ENCODE measurements at places on chromosomes 12 and 14. TPM values are rescaled to one million over a fixed set of nuclear protein-coding genes. Genes with fewer than 3 reads are reported as not detected.

- no peaks in the 10 kb centered on the region for H3K4me1 ChIP-seq
- no peak overlapping the region for H3K27ac ChIP-seq
- H3K4me3 ChIP-seq = no peak overlapping the region
- no peaks in the 10 kb centered on the region for H3K36me3 ChIP-seq
- peaks cover 15% of the 10 kb centered on the region for H3K27me3 ChIP-seq
These were observed 91.8 kb downstream of the ESRRB start for GRCh38 chr14:76467711-76468155.

GRCh38 chr12:33267641-33268040 lies 172.0 kb downstream of the SYT10 start:
- H3K4me1 ChIP-seq = no peaks in the 10 kb centered on the region
- no peaks in the 10 kb centered on the region for H3K27me3 ChIP-seq
- no peaks in the 10 kb centered on the region for H3K36me3 ChIP-seq
- no peak overlapping the region for H3K4me3 ChIP-seq

GRCh38 chr14:75437201-75438143 lies 9.7 kb downstream of the JDP2 start:
- H3K4me1 ChIP-seq = peaks cover 16% of the 10 kb centered on the region
- H3K27me3 ChIP-seq = peaks cover 7% of the 10 kb centered on the region
- DNase-seq = no peak
- H3K36me3 ChIP-seq = no peaks in the 10 kb centered on the region
- H3K27ac ChIP-seq = no peak overlapping the region
- H3K4me3 ChIP-seq = no peak overlapping the region

DNA sequence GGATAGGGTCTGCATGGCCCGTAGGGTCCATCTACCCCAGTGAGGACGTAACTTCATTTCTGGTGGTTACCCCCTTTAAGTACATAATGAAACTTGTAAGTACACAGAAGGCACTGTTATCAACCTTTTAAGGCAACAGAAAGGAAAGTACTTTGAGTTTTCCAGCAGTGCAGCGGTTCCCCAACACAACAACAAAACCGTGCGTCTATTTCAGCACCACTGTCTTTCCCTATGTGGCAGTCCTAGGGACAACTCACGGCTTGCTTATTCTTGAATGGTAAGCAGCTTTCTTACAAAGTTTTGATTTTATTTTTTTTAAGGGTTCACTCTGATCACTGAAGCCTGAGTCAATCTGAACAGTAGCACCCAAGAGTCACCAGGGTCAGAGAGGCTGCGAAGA lies 46.3 kb downstream of the FOXN3 start:
- no peak for DNase-seq
- no peak overlapping the region for H3K4me3 ChIP-seq
- peaks cover 29% of the 10 kb centered on the region for H3K36me3 ChIP-seq

- H3K4me3 ChIP-seq = no peak overlapping the region
- no peaks in the 10 kb centered on the region for H3K4me1 ChIP-seq
- H3K27me3 ChIP-seq = no peaks in the 10 kb centered on the region
- H3K27ac ChIP-seq = no peak overlapping the region
These were observed 574.8 kb downstream of the FLRT2 start for GRCh38 chr14:86104691-86105265.

GRCh38 chr14:58639842-58640484 lies 2.2 kb downstream of the DACT1 start:
- no peak overlapping the region for H3K27ac ChIP-seq
- DNase-seq = no peak
- peak overlapping the region; percentile 8 for H3K4me3 ChIP-seq
- no peaks in the 10 kb centered on the region for H3K36me3 ChIP-seq

DNA sequence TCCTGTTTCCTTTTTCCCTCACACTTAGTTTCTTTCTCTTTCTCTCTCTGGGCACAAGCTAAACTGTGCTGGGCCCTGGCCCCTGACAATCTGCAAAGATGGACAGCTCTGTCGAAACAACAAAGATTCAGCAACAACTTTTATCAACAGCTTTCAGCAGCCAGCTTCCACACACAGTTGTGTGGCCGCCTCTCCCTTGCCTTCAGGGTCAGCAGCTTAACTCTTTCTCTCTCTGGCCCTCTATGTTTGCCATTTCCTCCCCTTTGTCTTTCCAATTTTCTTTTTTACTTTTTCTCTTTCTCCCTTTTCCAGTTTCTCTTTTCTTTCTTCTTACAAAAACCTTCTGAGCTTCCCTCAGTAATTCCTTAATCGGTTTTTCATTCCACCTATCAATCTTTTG lies 43.3 kb downstream of the IQSEC3 start:
- H3K4me1 ChIP-seq = peaks cover 9% of the 10 kb centered on the region
- H3K4me3 ChIP-seq = no peak overlapping the region
- no peaks in the 10 kb centered on the region for H3K36me3 ChIP-seq
- no peak for DNase-seq

DNA sequence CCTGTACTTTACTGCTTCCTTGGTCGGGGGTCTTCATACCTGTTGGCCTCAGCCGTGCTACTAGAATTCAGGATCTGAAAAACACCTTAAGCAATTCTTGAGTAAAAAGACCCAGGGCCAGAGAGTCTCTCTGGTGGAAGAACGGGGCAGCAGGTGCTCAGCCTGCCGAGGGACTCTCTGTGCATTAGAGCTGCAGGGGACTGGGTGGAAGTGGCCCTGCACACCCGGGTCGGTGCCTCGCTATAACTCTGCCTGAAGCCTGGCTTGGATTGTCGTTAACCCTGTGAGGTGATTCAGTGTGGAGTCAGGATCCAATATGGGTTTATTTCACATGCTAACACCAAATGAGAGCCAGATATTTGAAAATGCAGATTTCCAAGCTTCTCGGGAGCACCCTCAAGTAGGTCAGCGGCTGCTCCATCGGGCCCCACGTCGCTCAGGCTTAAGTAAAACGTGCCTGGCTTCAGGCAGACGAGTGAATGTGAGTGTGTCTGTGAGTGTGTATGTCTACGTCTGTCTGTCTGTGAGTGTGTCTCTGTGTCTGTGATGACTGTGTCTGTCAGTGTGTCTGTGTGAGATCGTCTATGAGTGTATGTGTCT lies 35.1 kb upstream of the C14orf180 start:
- H3K27me3 ChIP-seq = peaks cover 22% of the 10 kb centered on the region
- no peak for DNase-seq
- no peaks in the 10 kb centered on the region for H3K36me3 ChIP-seq

GRCh38 chr14:50544911-50545310 lies 12.5 kb upstream of the MAP4K5 start:
- H3K4me3 ChIP-seq = no peak overlapping the region
- H3K4me1 ChIP-seq = peaks cover 11% of the 10 kb centered on the region
- no peak for DNase-seq
- H3K36me3 ChIP-seq = no peaks in the 10 kb centered on the region
- peaks cover 7% of the 10 kb centered on the region for H3K27me3 ChIP-seq
- H3K27ac ChIP-seq = no peak overlapping the region

DNA sequence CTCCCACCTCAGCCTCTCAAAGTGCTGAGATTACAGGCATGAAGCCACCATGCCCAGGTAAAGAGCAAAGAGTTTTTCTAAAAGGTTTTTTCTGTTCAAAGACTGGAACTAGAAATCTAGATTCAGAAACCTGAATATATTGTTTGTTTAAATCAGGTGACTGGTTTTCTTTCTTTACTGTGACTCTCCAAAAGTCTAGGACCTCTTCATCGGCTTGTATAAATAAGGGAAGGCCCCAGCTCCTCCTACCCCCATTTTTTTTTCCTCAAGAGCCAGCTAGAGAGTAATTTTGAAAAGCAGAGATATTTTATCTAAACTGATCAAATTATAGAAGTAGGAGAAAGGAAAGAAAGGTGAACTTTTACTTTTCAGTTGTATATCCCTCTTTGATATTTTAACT lies 48.0 kb downstream of the TMEM116 start:
- H3K36me3 ChIP-seq = peaks cover 44% of the 10 kb centered on the region
- no peak overlapping the region for H3K4me3 ChIP-seq
- peaks cover 7% of the 10 kb centered on the region for H3K4me1 ChIP-seq
- H3K27ac ChIP-seq = no peak overlapping the region
- no peak for DNase-seq

DNA sequence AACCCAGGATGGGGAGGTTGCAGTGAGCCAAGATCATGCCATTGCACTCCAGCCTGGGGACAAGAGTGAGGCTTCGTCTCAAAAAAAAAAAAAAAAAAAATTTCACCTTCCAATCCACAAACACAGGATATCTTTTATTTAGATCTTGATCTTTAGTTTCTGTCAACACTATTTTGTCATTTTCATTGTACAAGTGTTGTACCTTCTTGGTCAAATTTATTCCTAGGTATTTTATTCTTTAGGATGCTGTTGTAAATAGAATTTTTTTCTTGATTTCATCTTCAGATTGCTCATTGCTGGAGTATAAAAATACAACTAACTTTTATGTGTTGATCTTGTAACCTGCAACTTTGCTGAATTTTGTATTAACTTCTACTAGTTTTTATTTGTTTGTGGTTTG lies 60.8 kb downstream of the ARHGAP5 start:
- H3K36me3 ChIP-seq = peaks cover 56% of the 10 kb centered on the region
- H3K27me3 ChIP-seq = no peaks in the 10 kb centered on the region
- DNase-seq = no peak
- H3K27ac ChIP-seq = no peak overlapping the region
- H3K4me3 ChIP-seq = no peak overlapping the region
- H3K4me1 ChIP-seq = no peaks in the 10 kb centered on the region

GRCh38 chr12:121388421-121388981 lies 11.4 kb upstream of the RNF34 start:
- DNase-seq = peak; percentile 42
- H3K27ac ChIP-seq = peak overlapping the region; percentile 1
- H3K4me1 ChIP-seq = peaks cover 22% of the 10 kb centered on the region

GRCh38 chr12:1793426-1794210 lies 26.7 kb upstream of the LRTM2 start:
- no peaks in the 10 kb centered on the region for H3K27me3 ChIP-seq
- H3K4me3 ChIP-seq = no peak overlapping the region
- no peak for DNase-seq
- H3K4me1 ChIP-seq = peaks cover 27% of the 10 kb centered on the region
- H3K27ac ChIP-seq = no peak overlapping the region
- H3K36me3 ChIP-seq = no peaks in the 10 kb centered on the region

GRCh38 chr12:19972325-19973288 lies 395.7 kb upstream of the PDE3A start:
- no peaks in the 10 kb centered on the region for H3K36me3 ChIP-seq
- peaks cover 18% of the 10 kb centered on the region for H3K4me1 ChIP-seq
- no peak overlapping the region for H3K27ac ChIP-seq
- DNase-seq = peak; percentile 58
- no peak overlapping the region for H3K4me3 ChIP-seq

The FAIM2 gene
- 0.05 TPM for total RNA-seq
